ENCODE measurements at places on chromosomes 3 and 15. TPM values are rescaled to one million over a fixed set of nuclear protein-coding genes. Genes with fewer than 3 reads are reported as not detected.

DNA sequence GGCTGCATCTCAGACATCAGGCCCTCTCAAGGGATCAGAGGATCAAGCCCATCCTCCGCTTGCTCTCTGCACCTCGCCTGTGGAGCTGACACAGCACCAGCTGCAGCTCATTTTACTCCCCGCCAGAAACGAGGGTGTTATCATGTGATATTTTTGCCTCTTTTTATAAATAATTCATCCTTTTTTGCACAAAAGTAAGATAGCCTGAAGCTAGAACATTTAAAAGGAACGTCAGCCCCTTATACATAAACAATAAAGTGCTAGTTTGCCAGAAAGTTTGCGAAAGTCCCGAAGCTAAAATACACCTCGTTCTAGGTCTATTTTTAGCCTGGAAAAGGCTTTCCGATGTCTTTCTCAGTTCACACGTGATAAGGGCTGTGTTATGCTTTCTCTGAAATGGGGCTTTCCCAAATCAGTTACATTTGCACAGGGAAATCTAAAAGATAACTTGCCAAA is 9.6 kb upstream of the FAM174B start:
- H3K27ac ChIP-seq, result no peak overlapping the region
- no peaks in the 10 kb centered on the region for H3K27me3 ChIP-seq
- no peaks in the 10 kb centered on the region for H3K36me3 ChIP-seq
- DNase-seq, result peak; percentile 48
- peaks cover 35% of the 10 kb centered on the region for H3K4me1 ChIP-seq

DNA sequence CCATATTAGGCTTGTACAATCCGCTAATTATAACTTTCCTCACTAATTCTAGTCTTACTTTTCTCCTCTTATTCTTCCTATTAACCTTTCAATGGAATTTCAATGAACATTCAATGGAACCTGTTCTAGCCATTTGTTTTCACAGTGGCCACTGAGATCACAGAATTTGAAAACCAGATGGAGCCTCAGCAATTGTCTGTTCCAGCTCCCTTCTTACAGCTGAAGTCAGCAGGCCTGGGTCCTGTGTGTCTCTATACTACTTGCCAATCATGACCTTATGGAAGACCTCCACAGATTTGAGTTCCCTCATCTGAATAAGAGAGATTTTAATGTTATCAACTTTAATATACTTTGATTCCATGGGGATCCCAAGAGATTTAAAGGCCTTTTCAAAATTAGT is 36.6 kb downstream of the TJP1 start:
- H3K36me3 ChIP-seq, result peaks cover 14% of the 10 kb centered on the region
- no peaks in the 10 kb centered on the region for H3K27me3 ChIP-seq
- H3K27ac ChIP-seq, result peak overlapping the region; percentile 19
- no peaks in the 10 kb centered on the region for H3K4me1 ChIP-seq

DNA sequence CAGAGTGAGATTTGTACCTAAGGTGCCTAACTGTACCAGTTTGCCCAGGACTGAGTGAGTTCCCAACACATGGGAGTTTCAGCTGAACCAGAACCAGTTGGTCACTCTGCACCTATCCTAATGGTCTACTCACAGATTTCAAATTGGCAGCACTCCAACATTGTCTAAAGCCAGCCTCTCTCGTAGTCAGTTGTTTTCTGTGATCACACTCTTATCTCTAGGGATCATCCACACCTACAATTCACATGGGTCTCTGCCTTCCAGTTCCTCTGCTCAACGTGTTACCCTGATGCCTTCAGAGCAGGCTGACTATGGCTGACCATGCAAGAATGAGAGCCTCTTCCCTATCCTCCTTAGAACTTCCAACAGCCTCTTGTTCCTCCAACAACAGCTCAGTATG is 624.8 kb downstream of the NTRK3 start:
- no peaks in the 10 kb centered on the region for H3K36me3 ChIP-seq
- no peaks in the 10 kb centered on the region for H3K27me3 ChIP-seq
- H3K27ac ChIP-seq, result no peak overlapping the region
- no peaks in the 10 kb centered on the region for H3K4me1 ChIP-seq

DNA sequence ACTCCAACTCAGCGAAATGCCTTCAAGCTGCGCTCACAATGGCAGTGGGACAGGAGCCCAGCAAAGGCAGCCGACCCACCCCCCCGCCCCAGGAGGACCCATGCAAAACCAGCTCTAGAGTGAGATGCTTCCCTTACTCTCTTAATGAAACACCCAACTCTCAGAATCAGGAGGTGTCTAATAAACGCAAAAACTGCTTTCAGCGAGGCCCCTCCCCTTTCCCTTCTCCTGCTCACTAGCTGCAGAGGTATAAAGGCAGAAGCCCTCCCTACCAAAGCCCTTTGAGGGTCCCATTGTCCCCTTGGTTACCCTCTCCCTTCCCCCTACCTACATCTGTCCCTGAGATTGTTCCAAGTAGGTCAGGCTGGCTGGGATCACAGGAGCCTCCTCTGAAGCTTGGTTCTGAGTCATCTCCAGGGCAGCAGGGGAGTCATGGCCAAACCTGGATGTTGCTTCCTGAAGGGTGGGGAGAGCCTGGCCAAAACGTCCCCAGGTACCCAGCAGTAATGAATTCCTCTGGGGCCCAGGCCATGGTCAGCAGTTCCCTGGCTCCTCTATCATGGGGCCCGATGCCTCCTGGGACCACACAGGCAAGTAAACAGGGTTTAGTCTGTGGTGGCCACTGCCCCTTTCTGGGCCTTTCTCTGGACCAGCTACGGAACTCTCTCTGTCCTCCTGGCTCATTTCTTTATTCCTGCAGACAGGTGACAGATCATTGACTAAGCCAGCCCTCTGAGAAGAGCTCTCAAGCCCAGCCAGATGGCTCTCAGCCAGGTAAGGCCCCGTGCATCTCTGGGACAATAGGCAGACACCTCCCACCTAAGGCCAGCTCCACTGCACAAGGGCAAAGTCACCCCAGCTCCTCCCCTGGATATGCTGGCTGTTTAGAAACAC is 8.6 kb downstream of the KLHL25 start:
- H3K27me3 ChIP-seq, result no peaks in the 10 kb centered on the region
- peaks cover 13% of the 10 kb centered on the region for H3K4me1 ChIP-seq
- H3K4me3 ChIP-seq, result no peak overlapping the region
- no peak overlapping the region for H3K27ac ChIP-seq

Gene CCDC13
- 0.64 TPM for total RNA-seq

- H3K27me3 ChIP-seq, result no peaks in the 10 kb centered on the region
- DNase-seq, result no peak
- no peak overlapping the region for H3K27ac ChIP-seq
- no peak overlapping the region for H3K4me3 ChIP-seq
- H3K4me1 ChIP-seq, result no peaks in the 10 kb centered on the region
- H3K36me3 ChIP-seq, result peaks cover 24% of the 10 kb centered on the region
Measured at GRCh38 chr15:69232144-69232543, 66.6 kb upstream of the PAQR5 start.

- DNase-seq, result no peak
- no peaks in the 10 kb centered on the region for H3K36me3 ChIP-seq
- no peaks in the 10 kb centered on the region for H3K27me3 ChIP-seq
Measured at GRCh38 chr3:136898954-136899353, 36.9 kb downstream of the NCK1 start.

- H3K4me1 ChIP-seq, result no peaks in the 10 kb centered on the region
- H3K27me3 ChIP-seq, result peaks cover 14% of the 10 kb centered on the region
- H3K4me3 ChIP-seq, result no peak overlapping the region
- no peaks in the 10 kb centered on the region for H3K36me3 ChIP-seq
Measured at GRCh38 chr15:97077975-97078374, 747.5 kb downstream of the NR2F2 start.

DNA sequence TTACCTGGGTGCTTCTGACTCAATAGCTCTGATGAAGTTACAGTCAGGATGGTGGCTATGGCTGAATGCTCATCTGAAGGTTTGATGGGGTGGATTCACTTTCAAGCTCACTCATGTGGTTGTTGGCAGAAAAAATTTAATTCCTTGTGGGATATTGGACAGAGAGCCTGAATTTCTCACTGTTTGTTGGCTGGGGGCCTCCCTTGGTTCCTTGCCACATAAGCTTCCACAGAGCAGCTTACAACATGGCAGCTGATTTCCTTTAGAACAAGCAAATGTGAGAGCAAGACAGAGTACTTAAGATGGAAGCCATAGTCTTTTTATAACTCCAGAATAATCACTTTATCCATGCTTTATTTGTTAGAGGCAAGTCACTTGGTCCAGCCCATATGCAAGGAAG is 150.6 kb downstream of the PPM1L start:
- H3K27ac ChIP-seq, result no peak overlapping the region
- H3K4me1 ChIP-seq, result no peaks in the 10 kb centered on the region
- no peaks in the 10 kb centered on the region for H3K36me3 ChIP-seq

Gene CLDN18
- 0.27 TPM for total RNA-seq

Gene DTX3L
- total RNA-seq, result 4.9 TPM

DNA sequence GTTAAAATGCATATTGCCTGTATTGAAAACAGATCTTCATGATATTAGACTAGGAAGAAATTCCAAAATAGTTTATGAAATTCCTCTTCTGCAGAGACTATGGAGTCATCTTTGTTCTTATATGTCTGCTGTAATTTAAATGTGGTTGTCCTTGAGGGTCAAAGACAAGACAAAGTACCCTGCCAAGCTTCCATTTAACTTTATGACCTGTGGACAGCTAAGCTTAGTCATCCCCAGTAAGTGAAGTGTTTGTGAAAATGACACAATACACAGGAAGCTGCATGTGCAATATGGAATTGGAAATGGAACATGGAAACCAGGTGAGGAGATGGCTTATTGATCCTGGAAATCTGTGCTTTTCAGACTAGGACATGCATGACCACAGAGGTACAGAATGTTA is 68.5 kb upstream of the GBE1 start:
- no peaks in the 10 kb centered on the region for H3K36me3 ChIP-seq
- H3K27ac ChIP-seq, result no peak overlapping the region
- no peaks in the 10 kb centered on the region for H3K27me3 ChIP-seq
- no peaks in the 10 kb centered on the region for H3K4me1 ChIP-seq
- no peak for DNase-seq

GRCh38 chr3:37441689-37442088 is 267.3 kb upstream of the LRRFIP2 start:
- H3K4me3 ChIP-seq, result no peak overlapping the region
- H3K36me3 ChIP-seq, result no peaks in the 10 kb centered on the region
- DNase-seq, result no peak
- no peak overlapping the region for H3K27ac ChIP-seq
- H3K27me3 ChIP-seq, result no peaks in the 10 kb centered on the region

DNA sequence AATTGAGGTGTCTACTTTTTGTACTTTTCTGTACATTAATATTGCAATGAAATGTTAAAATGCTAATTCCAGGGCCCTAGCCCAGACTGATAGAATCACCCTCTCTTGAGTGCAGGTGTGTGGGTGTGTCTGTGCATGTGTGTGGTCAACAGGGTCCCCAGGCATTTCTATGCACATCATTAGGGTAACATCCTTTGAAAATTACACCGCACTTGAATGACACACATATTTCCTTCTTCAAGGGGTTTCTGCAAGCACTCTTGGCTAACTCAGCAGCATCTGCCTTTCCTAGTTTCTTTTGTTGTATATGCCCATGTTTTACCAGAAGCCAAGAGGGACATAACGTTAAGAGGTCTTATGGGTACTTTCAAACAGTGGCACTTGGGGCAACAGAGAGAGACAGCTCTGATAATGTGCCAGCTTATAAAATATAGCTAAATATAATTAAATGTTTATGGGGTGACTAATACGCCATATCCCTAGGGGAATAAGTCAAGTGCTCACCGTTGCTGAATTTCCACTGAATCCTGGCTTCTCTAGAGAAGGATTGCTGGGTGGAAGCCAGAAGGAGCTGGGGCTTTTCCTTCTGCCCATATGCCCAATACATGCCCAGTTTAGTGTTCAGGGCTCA is 54.5 kb upstream of the LRIG1 start:
- H3K4me3 ChIP-seq, result no peak overlapping the region
- no peaks in the 10 kb centered on the region for H3K27me3 ChIP-seq
- no peaks in the 10 kb centered on the region for H3K36me3 ChIP-seq
- no peak for DNase-seq
- peaks cover 6% of the 10 kb centered on the region for H3K4me1 ChIP-seq
- H3K27ac ChIP-seq, result no peak overlapping the region

Gene SLC15A2
- 0.73 TPM for total RNA-seq

Gene SRPRB
- total RNA-seq, result 16.4 TPM

- no peak for DNase-seq
- peaks cover 14% of the 10 kb centered on the region for H3K4me1 ChIP-seq
- no peak overlapping the region for H3K27ac ChIP-seq
Measured at GRCh38 chr15:69828181-69828828, 269.4 kb downstream of the TLE3 start.

Gene SCG5
- 10.2 TPM for total RNA-seq

- H3K27ac ChIP-seq, result no peak overlapping the region
- no peaks in the 10 kb centered on the region for H3K4me1 ChIP-seq
- DNase-seq, result peak; percentile 82
- no peaks in the 10 kb centered on the region for H3K36me3 ChIP-seq
Measured at GRCh38 chr3:184259878-184260723, 1.3 kb downstream of the CAMK2N2 start.

DNA sequence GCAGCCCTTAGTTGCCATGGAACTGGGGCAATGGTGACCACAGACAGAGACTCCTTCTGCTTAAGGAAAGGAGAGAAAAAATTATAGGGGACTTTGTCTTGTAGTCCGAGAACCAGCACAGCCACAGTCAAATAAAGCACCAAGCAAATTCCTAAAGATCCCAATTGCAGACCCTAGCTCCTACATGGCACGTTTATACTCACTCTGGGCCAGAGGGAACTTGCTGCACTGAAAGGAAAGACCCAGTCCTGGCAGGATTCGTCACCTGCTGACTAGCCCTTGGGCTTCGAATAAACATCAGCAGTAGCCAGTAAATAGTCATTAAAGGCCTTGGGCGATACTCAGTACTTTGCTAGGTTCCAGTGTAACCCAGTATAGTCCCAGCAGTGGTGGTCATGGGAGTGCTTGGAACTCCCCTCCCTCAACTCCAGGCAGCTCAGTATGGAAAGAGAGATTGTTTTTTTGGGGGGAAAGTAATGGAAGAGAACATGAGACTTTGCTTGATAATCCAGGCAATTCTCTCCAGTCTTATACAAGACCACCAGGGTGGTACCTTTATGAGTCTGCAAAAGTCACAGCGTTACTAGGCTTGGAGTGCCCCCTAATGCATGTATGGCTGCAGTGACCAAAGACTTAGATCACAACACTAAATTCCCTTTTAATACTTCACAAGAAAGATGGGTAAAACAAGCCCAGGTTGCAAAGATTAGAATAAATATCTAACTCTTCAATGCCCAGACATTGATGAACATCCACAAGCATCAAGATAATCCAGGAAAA is 66.4 kb upstream of the AGTR1 start:
- peak; percentile 74 for DNase-seq
- H3K27me3 ChIP-seq, result no peaks in the 10 kb centered on the region

All from endodermal cell (in vitro differentiated cells).